CD4-positive, alpha-beta T cell treated with Interleukin-6 for 4 hours (primary cell): ENCODE measurements at places on chromosomes 13 and 19.

- no peak for DNase-seq
Measured at GRCh38 chr19:6733338-6734095, 3.9 kb downstream of the GPR108 start.

GRCh38 chr19:46484656-46485055 lies 11.0 kb downstream of the PNMA8B start:
- DNase-seq, result no peak

- DNase-seq, result no peak
Measured at GRCh38 chr13:76720821-76721220, 165.4 kb downstream of the KCTD12 start.

DNA sequence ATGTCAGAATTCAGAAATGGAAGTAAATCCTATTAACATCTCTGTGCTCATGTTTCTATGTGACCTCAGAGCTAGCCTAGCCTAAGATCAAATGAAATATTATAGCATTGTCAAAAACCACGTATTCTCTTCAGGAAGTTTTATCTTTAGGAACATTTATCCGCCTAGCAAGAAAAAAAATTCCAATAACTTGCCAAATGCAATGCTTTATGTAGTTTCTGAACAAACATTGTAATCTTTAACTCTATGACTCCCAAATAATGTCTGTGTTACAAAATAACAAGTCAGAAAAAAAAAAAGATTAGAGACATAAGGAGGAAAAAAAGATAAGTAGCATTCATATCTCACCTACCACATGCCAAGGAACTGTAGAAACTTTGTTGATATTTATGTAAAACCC lies 18.4 kb upstream of the IPO5 start:
- DNase-seq, result no peak

DNA sequence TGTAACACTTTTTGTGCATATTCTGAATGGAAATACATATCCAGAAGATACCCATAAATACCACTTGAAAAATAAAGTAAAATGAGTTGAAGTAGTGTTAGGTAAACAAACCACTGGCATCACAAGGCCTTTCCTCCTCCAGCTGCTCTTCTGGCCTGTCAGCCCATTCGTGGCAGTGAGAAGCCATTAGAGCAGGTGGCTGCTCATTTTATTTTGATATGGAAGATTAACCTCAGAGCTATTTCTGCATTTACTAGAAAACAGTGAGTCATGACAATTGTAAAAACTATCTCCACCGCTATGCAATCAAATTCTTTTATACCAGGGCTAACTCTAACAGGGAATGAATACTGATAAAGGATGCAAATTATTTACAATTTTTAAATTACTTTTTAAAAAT lies 2898.1 kb downstream of the PCDH9 start:
- no peak for DNase-seq

DNA sequence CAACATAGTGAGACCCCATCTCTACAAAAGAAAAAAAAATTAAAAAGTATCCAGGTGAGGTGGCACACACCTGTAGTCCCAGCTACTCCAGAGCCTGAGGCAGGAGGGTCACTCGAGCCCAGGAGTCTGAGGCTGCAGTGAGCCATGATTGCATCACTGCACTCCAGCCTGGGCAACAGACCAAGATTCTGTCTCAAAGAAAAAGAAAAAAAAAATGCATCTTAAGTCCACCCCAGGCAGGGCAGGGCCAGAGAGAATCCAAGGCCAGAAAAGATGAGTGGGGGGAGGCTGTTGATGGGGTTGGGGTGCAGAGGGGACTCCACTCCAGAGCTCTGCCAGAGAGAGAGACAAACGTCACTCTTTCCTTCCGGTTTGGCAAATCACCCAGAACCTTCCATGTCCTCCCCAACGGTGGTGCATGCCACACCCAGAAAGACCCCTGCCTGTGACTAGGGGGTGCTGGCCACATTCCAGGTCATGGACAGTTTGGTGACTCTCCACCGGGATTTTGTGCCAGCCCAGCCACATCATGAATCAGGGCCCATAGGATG lies 431 bp downstream of the FUT3 start:
- DNase-seq, result no peak

DNA sequence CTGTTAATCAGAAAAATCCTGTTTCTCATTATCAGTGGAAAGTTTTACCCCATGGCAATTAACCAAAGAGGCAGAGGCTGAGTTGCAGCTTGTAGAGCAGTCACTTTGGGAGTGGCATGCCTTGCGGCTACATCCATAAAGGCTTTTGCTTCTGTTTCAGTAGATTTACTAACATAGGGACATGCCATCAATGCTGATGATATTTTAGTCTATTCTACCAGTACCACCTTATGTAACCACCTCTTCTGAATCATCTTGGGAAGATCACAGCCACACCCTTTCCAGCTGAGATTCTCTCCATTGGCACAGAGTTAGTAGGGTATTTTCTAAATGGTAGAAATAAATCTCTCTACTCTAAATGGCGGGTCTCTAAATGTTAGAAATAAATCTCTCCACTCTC lies 37.5 kb downstream of the POSTN start:
- no peak for DNase-seq

DNA sequence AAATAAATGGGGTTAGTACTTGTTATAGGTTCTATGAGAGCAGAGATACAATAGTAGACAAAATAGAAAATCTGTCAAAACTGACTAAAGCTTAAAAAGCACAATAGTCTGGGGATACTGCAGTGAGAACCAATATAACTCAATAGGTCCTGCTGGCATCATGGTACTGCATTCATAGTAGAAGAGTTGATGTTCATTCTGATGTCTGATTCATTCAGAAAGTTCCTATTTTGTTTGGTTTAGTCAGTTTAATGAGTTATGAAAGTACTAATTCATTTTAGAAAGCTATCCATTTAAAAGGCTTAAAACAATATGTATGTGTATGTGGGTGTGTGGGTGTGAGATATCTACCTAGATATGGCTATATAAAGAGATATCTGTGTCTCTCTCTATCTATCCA lies 152.8 kb downstream of the LHFPL6 start:
- DNase-seq, result no peak

GRCh38 chr13:40897053-40897452 lies 107.6 kb downstream of the SLC25A15 start:
- DNase-seq, result no peak

- DNase-seq, result no peak
Measured at GRCh38 chr13:21965095-21965494, 294.2 kb downstream of the FGF9 start.

DNA sequence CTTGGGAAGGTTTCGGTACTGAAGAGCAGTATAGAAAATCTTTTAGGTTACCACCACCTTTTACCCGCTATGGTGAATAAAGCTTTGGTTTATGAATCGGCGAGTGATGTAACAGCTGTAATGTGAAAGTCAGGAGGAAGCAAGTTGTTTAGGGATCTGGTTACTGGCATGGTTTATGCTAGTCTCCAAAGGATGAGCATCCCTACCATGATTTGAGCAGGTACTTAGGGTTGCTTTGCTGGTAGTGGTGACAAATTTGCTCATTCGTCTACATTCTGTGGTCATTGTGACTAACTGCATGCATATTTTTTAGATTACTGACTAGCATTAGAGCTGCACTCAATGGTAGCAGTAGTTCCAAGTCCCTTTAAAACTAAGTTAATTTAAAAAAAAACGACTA lies 104.1 kb downstream of the FRY start:
- DNase-seq, result no peak

- DNase-seq, result no peak
Measured at GRCh38 chr13:112871742-112872141, 97.3 kb upstream of the MCF2L start.

DNA sequence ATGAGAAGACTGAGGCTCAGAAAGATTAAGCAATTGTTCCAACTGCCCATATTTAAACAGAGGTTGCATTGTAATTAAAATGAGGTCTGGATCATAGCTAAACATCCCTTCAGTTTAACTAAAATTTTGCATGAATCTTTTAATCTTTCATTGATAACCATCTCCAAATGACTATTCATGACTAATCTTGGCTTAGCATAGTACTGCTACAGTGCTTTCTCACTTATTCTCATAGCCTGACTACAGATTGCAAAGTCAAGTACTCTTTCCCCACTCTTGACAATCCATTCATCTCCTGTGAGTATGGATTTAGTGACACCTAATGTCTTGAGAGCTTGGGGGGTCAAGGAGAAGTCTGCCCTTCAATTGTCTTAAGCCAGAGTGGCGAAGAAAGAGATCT lies 258.4 kb downstream of the RFC3 start:
- no peak for DNase-seq

- DNase-seq, result no peak
Measured at GRCh38 chr13:29845440-29846056, 4.9 kb downstream of the UBL3 start.

DNA sequence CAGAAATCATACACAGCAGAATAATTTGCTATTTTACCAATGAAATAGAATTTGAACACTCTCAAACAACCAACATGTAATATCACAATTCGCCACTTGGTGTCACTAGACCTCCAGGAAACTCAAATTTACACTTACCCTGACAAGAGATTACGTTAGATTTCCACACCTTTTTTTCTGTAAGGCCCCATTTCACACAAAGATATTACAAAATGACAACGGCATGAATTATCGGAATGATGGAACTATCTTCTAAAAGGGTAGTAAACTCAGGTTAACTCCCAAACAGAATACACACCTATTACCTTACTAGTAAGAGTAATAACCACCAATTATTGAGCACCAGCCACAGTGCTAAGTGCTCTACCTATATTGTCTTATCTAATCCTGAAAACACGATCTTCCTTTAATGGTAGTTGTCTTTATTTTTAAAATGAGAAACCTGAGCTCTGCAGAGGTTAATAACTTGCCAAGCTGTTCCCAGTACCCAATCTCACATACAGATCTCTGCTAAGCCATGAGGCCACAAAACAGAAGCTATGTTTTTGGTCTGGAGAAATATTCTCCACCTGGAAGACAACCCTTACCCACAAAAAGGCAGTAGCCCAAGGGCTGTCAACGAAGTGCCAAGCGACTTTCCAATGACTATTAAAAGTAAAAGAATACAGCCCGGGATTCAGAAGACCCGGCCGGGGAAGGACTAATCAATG lies 152.4 kb downstream of the DCLK1 start:
- no peak for DNase-seq

DNA sequence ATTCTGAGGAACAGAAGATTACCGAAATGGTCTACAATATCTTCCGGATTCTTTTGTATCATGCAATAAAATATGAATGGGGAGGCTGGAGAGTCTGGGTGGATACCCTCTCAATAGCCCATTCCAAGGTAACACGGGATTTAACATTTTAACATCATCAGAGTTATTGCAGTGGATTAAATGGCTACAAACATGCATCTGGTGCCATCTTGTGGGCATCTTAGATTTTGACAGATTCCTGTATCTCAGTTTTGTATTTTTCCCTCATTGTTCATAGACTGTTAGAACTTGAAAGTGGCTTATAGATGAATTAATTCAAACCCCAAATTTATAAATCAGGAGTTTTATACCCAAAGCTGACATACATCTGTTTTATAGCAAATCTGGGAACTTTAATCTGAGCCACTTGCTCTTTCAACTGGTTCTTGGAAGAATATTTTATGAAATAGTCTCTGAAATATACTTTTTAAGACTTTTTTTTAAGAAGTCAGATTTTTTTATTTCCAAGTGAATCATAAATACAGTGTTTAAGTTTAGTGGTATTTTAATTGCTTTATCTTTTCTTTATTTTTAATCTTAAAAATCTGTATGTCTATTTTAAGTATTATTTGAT lies 215.2 kb downstream of the NBEA start:
- peak; percentile 19 for DNase-seq

- DNase-seq, result no peak
Measured at GRCh38 chr13:106530171-106530851, 5.2 kb downstream of the EFNB2 start.

GRCh38 chr19:18610245-18610555 lies 2.5 kb upstream of the TMEM59L start:
- no peak for DNase-seq

- DNase-seq, result peak; percentile 69
Measured at GRCh38 chr19:35044317-35045117, 3.0 kb downstream of the HPN start.

DNA sequence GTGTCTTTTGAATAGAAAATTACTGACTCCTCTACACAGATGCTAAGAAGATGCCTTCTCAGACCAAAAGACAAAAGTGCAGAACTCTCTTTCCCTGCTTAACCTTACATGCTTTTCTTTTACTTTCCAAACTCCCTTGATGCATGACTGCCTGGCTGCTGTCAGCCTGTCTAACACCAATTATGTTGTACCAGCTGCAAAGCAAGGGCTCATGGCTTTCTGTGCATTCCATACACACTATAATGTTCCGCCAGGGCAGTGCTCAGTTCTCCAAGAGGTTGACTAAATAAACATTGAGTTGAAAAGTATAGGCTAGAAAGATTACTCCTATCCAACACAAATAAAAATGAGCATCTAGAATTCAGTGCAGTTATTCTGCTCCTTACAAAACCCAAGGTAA lies 330.4 kb upstream of the NBEA start:
- DNase-seq, result no peak

GRCh38 chr13:60931858-60932546 lies 483.6 kb downstream of the PCDH20 start:
- no peak for DNase-seq

DNA sequence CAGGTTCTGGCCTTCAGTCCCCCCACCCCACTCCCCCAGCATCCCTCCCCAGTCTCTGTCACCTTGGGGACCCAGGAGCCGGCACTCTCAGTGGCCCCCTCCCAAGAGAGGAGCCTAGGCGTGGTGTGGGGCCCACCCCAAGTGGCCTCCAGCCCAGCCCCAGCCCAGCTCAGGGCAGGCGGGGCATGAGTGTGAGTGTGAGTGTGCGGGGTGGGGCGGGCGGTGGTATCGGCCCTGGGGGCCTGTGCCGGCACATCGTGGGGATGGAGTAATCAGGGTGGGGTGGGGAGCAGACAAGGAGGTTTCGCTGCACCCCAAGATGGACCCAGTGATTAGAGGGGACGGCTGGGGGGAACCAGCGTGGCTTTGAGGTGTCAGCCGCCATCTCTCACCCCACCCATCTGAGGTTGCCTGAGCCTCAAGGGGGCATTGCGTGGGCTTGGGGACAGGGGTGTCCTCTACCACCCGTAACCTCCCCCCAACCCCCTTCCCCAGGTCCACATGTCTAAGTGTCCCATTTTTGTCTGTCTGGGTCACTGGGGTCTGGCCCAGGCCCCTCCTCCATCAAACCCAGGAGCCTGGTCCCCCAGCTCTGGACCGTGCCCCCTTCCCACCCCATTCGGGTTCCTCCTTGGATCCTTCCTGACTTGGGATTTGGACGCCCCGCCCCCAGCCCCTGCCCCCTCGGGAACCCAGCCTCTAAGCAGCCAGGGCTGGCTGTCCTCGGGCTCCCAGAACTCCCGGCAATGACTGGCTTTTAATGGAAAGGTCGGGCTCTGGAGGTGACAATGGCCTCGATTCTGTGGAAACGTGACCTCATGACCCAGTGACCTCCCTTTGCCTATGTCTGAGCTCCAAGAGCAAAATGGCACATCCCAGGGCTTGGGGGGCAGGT lies 6.9 kb upstream of the SULT2B1 start:
- no peak for DNase-seq
